ENCODE measurements at places on chromosomes 4 and X.

- no peak for DNase-seq
Observed at GRCh38 chrX:133419911-133420310, 4.6 kb upstream of the GPC4 start.

GRCh38 chrX:16774746-16775145 is 11.5 kb upstream of the TXLNG start:
- DNase-seq, result no peak

- DNase-seq, result no peak
Observed at GRCh38 chrX:87338510-87338909, 179.1 kb upstream of the KLHL4 start.

DNA sequence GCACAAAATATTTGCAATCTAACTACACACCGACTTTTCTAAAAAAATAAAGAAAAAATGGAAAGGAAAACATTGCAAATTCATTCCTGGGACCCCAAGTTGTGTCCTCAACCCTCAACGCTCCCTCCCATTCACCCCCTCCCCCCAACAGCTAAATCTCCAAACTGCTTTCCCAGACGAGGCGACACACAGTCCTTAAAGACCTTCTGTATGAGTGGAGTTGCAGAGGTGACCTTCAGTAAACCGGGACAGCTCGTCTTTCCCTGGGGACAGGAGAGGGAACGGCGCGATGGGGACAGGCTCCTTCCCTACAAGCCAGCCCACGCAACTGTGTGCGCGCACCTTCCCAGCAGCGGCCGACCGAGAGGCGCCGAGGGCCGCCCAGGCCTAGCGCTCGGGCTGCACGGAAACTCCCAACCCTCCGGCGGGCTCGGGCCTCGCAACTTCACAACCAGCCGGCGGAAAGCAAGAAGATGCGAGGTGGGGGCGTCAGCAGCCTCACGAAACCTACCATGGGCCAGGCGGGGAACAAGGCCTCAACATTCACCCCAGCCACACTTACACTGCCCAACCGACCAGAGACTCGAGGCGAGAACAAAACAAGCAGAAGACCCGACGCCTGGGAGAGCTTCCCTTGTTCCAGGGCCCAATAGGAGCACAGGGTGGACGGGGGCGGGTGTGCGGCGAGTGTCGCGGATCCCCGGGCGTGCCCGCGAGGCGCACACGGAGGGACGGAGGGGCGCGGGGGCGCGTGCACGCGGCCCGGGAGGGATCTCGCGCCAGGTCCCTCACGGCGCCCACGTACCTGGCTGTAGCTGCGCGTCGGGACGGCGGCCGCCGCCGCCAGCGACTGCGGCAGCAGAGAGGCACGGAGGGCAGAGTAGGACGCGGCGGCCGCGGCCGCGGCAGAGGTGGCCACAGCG is 763 bp downstream of the GRSF1 start:
- DNase-seq, result peak; percentile 41

DNA sequence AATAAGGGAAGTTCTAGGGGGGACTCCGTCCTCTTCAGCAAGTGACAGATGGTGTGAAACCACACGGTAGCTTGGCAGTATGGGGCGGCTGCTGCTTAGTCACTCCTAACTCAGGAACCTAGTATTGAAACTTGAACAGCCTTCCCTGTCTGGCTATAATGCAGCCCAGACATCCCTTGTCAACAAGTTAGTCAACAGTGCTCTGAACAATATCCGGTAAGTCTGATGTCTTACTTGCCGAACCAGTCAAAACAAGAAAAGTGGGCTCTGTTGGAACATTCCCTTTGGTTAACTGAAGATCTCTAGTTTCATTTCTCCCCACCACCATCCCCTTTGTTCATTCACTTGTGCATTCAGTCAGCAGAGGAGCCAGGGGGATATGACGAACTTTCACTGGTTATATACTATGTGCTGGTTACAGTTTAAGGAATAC is 18.7 kb upstream of the CXCL13 start:
- DNase-seq, result peak; percentile 40

DNA sequence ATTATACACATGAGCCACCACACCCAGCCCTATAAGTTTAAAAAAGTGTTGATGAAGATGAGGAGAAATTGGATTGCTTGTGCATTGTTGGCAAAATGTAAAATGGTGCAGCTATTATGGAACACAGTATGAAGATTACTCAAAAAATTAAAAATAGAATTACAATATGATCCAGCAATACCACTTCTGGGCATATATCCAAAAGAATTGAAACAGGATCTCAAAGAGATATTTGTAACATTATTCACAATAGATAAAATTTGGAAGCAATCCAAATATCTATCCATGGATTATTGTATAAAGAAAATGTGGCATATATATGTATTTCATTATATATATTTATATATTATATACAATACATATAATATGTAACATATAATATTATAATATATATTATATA is 515.6 kb upstream of the GNPDA2 start:
- no peak for DNase-seq

All from stimulated activated CD4-positive, alpha-beta T cell treated with anti-CD3 and anti-CD28 coated beads, TNF-alpha, amount 100 ng/mL, for 24 hours (primary cell).